ENCODE measurements at places on chromosomes 4 and X.

GRCh38 chr4:112975567-112976355, 73.7 kb upstream of the ANK2 start:
- DNase-seq = no peak

- DNase-seq = no peak
Measured at GRCh38 chr4:76275486-76276124, 24.1 kb downstream of the FAM47E start.

- DNase-seq = no peak
Measured at GRCh38 chrX:150363561-150364346, 637 bp downstream of the MAMLD1 start.

GRCh38 chr4:137209240-137209639, 323.1 kb downstream of the PCDH18 start:
- no peak for DNase-seq

DNA sequence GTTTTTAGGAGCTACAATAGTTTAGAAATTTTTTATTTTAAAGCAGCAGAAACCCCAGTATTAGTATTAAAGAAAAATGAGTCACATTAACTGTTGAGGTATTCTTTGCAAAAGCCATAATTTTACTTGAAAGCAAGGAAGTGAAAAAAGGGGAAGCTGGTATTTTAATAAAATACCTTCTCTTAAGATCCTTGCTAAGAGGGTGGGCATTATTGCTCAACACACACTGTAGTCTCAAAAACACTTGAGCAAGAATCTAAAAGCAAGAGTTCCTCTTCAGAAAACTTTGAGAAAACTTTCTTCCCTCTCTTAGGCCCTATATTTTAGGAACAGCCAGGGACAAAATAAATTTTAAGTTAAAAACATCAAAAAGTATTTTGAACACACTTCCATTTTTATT, 259.4 kb upstream of the DIAPH2 start:
- no peak for DNase-seq

GRCh38 chr4:54487491-54487890, 170.3 kb upstream of the KIT start:
- no peak for DNase-seq

- DNase-seq = no peak
Measured at GRCh38 chrX:39888730-39889129, 209.0 kb downstream of the BCOR start.

DNA sequence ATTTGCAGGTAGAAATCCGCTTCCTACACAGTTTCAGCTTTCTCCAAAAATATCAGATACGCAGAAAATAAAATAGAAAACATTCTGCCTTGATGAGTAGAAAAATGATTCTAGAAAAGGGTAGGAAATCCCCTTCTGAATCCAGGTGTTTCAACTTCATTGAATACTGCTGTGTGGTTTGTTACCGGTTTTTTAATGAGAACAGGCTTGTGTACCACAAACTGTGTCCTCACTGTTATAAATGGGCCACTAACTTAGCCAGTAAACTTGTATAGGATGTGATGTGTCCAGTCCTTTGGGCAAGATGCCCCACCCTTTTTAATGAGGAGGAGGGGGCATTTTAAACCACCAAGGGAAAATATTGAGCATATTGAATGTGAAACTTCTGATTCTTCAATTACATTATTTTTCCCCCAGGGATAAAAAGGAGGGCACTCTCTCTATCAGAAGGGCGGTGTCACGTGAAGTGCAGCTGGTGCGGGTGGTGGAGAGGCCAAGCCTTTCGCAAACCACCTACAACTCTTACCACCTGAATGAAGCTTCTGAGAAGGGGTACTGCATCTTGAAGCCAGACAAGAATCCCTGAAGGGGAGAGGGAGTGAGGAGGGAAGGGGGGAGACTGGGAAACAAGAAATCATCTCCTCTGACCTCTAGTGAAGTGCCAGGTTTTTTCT, 4.5 kb downstream of the CXXC4 start:
- DNase-seq = no peak

GRCh38 chrX:129724754-129725153, 14.0 kb upstream of the XPNPEP2 start:
- DNase-seq = no peak

DNA sequence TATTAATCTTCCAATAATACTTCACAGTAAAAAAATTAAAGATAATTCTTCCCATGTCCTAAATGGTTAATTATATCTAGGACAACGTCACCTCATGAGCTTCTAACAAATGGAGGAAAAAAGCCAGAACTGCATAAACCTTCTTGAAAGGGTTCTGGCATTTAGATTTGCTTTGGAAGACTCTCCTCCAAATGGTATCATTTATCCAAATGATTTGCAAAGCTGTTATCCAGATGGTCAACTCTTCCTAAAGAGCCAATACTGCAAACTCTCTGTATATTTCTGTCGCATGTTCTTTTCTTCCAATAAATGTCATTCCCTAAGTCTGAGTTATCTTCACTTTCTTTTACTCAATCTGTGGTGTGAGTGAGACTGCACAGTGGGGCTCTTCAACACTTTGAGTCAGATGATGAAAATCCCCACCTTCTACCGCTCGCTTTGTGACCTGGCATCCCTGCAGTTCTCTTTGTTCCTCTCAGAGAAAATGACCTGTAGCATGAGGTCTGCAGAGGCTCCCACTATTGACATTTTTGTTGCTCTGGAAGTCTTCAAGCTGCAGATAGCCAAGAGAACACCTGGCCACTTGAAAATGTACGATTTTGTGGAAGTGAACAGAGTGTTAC, 52.9 kb downstream of the TMEM150C start:
- no peak for DNase-seq

DNA sequence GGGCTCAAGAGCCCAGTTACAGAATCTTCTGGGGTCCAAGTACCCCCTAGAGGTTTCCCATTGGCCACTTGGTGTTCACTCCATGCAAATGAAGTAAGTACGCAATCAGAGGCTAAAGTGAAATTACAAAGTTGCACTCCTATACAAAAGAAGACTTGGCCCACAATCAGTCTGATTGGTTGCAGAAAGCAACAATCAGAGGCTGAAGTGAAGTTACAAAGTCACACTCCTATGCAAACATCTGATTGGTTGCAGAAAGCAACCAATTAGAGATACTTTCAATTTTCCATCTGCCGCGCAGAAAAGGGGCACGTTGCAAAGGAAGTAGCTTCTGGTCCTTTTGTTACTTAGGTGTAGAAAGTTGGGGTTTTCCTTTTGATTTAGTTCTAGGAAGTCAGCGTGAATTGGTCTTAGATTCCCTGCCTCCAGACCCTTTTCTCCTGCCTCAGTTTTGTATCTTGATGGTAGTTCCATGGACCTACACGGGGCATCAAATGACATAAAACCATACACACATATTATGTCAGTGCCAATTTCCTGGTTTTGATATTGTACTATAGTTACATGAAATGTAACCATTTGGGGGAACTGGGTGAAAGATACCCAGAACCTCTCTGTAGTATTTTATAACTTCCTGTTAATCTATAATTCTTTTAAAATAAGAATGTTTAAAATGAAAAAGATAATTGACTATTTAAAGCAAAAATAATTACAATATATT, 12.4 kb upstream of the PIN4 start:
- no peak for DNase-seq

DNA sequence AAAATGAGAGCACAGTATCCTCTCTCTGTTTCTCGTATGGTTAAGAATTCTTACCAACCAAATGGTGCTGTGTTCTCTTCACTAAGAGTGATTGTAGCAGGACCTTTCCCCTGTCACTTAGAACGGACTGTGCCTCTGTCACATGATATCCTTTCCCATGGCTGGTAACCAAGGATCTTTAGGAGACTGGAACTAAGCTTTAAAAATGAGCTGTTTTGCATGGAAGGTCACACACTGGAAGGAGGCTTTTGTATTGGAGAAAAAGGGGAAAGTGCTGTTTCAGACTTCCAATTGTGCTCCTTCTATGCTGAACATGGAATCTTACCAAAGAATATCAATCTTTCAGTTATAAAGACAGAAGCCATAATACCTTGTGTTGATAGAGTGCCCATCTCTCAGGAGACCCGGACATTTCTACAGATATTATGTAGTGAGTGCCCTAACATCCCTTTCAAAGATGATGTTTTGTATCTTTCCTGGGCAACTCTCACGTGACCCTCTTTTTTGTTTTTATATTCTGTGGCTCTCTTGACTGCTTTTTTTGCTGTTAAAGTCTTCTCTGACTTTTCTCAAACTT, 148.6 kb downstream of the SLC4A4 start:
- DNase-seq = no peak

GRCh38 chrX:133190877-133191738, 27.0 kb downstream of the TFDP3 start:
- no peak for DNase-seq

DNA sequence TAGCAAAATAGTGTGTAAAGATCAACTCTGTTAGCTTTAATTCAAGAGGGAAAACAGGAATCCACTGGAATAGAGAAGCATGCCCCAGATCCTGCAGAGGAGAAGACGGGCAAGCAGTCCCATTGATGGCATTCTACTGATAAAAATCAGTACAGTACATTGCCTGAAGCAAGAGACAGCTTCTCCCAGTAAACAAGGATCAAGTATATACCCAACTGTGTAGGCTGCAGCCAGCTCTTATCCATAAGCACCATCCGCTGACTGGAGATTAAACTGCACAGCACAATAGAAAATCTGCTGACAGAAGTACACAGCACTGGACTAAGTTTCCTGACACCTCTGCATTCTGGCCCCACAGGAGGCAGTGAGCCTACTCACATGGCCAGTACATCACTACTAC, 110.1 kb downstream of the COX18 start:
- no peak for DNase-seq

DNA sequence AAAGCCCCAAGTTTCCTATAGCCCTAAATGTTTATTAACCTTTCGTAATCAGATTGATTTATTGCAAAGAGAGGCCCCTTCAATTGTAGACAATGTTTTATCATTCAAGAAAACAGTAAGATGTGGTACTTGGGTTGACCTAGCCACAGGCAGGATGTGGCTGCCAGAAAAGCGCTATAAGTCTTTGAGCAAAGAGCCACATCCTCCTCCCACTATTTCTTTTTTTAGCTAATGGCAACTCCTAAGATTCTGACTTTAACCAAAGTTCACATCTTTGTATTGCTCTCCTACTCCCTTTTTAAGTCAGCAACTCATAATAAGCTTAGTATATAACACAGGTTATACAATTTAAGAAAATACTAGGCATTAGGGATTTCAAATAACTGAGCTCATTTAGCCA, 70.7 kb upstream of the PPP3CA start:
- no peak for DNase-seq

All from NCI-H526 treated with DMSO at 0.1 percent for 48 hours (cell line).